ENCODE measurements at places on chromosomes 3 and 15. TPM values are rescaled to one million over a fixed set of nuclear protein-coding genes. Genes with fewer than 3 reads are reported as not detected.

The STARD5 gene
- 2.9 TPM for total RNA-seq

The ARHGAP31 gene
- total RNA-seq: 21.0 TPM

The NRROS gene
- 14.5 TPM for total RNA-seq

The GOLGA8T gene
- total RNA-seq: not detected

The KLHL25 gene
- 5.0 TPM for total RNA-seq

Data from melanocyte of skin (primary cell).